ENCODE measurements at places on chromosomes 2 and 18.

- no peak for DNase-seq
These were observed 884.3 kb downstream of the TSN start for GRCh38 chr2:122639711-122640110.

DNA sequence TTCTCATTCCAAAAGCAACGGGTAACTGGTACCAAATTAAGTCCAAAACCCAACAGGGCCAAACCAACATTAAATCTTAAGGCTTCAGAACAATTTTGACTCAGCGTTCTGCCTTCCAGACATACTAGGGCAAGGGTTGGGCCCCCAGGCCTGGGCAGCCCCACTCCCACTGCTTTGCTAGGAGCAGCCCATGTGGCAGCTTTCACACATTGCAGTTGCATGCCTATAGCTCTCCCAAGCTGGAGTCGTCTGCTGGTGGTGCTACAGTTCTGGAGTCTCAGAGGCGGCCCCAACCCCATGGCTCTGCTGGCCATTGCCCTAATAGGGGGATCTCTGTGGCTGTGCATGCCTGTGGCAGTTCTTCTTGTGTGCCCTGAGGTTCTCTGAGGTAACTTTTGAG lies 37.6 kb upstream of the CD226 start:
- DNase-seq, result no peak

GRCh38 chr2:5766561-5766960 lies 74.4 kb downstream of the SOX11 start:
- DNase-seq, result no peak

DNA sequence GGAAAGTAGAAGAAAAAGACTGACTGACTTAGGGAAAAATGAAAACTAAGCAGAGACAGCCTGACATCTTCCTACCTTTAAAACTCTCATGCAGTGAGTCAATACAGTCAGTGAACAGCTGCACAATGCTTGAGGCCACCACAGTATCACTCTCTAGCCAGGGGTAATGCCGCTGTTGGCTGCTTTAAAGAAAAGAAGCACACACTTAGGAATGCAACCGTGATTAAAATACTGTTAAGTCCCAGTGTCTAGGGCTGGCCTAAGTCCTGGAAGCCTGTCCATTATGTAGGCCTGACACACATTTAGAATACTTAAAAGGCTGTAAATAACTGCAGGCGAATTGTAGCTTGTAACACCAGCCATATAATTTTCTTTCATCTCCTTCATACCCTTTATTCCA lies 50.7 kb downstream of the SIGLEC15 start:
- DNase-seq, result no peak

DNA sequence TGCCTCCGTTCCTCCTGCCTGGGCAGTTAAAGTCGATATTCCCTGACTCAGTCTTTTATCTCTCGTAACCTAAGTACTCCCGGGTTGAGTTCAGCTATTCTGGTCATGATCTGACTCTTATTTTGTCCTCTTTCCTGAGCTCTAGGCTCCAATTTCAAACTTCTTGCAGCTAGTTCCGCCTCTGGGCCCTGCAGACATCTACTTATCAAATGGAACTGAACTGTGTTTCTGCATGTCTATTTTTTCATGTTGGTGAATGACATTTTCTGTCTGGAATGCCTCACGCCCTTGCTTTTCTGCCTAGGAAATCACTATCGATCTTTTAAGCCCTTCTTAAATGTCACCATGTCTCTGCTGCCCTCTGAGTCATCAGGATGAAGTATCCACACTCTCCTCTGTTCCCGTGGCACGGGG lies 101.5 kb downstream of the VAPA start:
- DNase-seq, result no peak

DNA sequence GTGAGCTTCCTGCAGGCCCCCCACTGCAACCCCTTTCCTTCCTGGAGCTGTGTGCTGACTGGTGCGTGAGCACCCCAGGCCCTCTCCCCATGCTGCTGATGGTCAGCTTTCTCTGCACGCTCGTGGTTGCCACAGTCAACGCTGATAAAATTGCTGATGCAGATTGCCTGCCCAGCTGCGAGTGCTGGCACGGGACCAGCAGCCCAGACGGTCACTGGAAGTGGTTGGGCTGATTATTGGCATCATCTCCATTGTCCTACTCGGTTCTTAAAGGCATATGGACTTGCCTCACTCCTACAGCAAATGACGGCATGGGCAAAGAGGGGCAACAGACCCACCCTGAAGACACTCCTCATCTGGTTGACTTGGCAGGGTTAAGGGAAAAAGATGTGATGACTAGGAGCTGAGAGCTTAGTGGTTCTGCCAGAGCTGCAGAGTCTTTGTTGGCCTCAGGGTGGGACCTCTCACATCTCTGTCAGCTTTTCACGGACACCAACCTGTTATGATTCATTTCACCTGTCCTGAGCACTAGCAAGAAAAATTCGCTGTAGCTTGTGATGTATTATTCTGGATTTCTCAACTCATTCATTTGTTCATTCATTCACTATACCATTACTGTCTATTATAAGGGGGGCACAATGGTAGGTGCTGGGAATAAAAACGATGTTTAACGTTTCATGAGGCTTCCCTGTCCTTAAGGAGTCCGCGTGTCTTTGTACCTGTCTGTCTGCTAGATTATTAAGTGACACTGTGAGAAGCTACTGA lies 38.4 kb downstream of the PAX8 start:
- DNase-seq, result no peak

- no peak for DNase-seq
These were observed 19.2 kb downstream of the CWC22 start for GRCh38 chr2:179987916-179988315.
